ENCODE measurements at places on chromosomes 2 and 18. TPM values are rescaled to one million over a fixed set of nuclear protein-coding genes. Genes with fewer than 3 reads are reported as not detected.

Gene DYNAP
- not detected for total RNA-seq

Gene TFCP2L1
- total RNA-seq = not detected

Gene SLC39A10
- total RNA-seq = 39.3 TPM

Gene ZNF519
- total RNA-seq = 2.3 TPM

Gene HRH4
- not detected for total RNA-seq

Gene ACADL
- total RNA-seq = not detected

Gene EPG5
- 11.5 TPM for total RNA-seq

Gene STPG4
- total RNA-seq = 0.11 TPM

Gene TMEM247
- not detected for total RNA-seq

Gene RTKN
- total RNA-seq = 6.1 TPM

Gene NFATC1
- total RNA-seq = 4.5 TPM

Gene TUBA4A
- total RNA-seq = 14.0 TPM

Gene HTR2B
- 6.1 TPM for total RNA-seq

Gene SSB
- 115 TPM for total RNA-seq

Gene KIF5C
- total RNA-seq = under 0.01 TPM

Gene DGKD
- 9.1 TPM for total RNA-seq

Gene AFF3
- under 0.01 TPM for total RNA-seq

Gene PRKAG3
- total RNA-seq = not detected

Gene CDH2
- 36.5 TPM for total RNA-seq

Gene SERPINB10
- not detected for total RNA-seq

Gene SCN3A
- total RNA-seq = under 0.01 TPM

Gene THSD7B
- total RNA-seq = not detected

Gene RIF1
- 40.7 TPM for total RNA-seq

Gene C1QL2
- not detected for total RNA-seq

Gene USP34
- 83.8 TPM for total RNA-seq

Gene C1D
- 16.1 TPM for total RNA-seq

Gene IL1RL2
- 0.20 TPM for total RNA-seq

Gene SPP2
- not detected for total RNA-seq

Gene GPR39
- total RNA-seq = not detected

All from pulmonary artery endothelial cell (primary cell).